ENCODE measurements at places on chromosomes 6 and 20.

DNA sequence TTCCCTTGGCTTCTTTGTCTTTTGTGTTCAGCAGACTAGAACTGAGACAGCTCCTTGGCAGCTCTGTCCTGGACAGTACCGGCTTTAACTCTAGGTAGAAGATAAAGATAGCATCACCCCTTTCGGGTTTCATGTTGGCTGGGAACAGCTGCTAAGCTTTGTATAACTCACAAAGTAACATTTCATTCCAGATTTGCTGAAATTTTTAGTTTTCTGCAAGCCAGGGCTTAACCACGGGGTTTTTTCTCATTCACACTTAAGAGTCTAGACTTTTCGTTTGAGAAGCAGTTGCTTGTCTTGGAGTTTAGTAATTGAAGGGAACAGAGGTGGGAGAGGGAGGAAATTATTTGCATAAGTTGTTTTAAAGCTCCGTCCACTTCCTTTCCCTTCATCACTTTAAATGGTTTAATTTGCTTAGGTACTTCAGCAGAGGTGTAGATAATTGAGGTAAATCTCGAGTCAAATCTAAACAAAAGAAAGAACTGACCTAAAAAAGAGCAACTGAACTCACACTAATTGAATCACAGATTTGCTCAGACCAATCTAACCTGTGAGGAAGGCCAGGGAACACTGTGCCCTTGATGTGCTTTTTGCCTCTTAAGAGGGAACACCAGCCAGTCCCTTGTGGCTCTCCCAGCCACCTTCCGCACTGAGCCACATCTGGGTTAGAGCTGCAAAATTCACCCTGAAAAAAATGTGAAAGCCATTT lies 48.3 kb downstream of the RREB1 start:
- DNase-seq: no peak

GRCh38 chr6:148431413-148431812 lies 88.8 kb downstream of the SASH1 start:
- DNase-seq: no peak

GRCh38 chr20:5090191-5090590 lies 29.6 kb downstream of the PCNA start:
- DNase-seq: no peak

DNA sequence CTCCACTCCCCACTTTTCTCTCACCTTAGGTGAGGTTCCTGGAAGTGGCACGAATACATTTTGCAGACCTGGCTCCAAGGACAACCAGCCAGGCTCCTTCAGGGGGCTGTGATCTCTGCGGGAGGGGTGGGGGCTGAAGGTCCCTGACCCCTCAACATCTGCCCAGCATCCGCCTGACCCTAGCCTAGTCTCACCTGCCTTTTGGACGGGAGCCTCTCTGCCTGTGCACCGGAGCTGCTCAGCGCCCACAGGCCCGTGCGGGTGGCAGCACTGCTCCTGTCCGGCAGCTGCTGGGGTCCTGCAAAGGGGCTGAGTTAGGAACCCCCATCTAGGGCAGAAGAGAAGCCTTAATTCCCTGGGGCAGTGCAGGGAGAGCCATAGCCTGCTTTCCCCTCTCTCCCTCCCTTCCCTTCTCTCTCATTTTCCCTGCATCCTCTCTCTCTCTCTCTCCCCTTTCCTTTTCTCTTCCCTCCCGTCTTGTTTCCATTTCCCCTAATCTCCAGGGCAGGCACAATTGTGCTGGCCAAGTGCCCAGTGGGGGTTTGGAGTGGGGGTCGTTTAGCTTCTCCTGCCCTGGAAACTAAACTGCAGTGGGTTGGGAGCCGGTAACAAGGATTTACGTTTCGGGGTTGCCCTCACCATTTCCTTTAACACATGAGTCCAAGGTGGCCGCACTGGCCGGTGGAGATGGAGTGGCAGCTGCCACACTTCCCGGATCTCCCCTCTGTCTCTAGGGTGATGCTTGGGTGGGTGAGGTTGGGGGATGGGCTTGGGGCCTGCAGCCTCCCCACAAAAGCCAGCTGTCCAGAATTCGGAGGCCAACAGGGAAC lies 54.1 kb downstream of the CTCFL start:
- no peak for DNase-seq

DNA sequence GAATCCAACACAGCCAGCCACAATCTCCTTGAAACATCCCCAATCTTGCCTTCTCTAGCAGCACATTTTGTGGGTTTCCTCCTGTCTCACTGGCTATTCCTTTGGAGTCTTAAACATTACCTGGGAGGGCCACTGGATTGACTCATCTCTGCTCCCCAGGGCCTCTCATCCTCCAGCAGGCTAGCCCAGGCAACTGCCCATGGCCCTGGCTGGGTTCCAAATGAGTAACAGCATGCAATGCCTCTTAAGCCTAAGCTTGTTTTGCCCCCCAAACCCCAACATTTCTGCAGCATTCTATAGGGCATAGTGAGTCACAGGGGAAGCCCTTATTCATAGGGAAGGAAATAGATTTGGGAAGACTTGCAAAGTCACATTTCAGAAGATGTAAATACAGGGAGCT lies 204.9 kb downstream of the FOXA2 start:
- no peak for DNase-seq

GRCh38 chr20:971346-971745 lies 30.8 kb downstream of the RSPO4 start:
- DNase-seq: no peak

DNA sequence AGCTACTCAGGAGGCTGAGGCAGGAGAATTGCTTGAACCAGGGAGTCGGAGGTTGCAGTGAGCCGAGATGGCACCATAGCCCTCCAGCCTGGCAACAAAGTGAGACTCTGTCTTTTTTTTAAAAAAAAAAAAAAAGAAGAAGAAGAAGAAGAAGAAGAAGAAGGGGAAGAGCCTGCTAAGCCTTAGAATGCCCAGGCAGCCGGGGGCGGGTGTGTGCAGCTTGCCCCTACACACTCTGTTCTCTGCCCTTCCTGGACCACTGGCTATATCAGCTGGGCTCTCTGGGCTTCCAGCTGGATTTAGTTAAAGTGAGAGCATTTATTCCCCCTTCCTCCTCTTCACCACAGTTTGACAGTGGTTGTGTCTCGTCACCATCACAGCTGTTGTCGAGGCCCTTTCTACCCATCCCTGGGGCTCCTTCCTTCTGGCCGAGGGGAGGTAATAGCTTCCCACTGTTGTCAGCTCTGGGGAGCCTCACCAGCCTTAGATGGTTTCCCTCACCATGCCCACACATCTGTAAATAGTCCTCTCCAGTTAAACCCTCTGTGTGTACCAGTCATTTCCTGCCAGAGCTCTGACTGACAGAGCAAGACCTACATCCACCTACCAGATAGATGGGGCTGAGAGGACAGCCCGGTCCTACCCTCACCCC lies 77.6 kb downstream of the TRERF1 start:
- DNase-seq: no peak

DNA sequence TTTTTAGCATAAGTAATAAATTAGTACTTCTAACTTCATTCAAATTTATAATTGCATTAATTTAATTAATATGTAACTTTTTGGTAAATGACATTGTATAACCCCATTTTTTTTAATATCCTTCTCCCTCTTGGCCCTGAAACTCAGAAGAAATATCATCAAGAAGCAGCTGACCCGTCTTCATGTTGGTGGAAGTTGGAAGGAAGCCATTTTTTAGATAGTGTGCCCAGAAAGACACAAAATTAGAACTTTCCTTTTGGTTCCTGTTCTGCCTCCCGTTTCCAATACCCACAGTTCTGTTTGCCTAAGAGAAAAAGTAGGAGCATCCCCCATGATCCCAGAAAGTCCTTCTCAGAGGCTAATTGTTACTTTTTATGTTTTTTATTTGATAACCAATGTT lies 65.5 kb downstream of the PLCB4 start:
- DNase-seq: no peak

DNA sequence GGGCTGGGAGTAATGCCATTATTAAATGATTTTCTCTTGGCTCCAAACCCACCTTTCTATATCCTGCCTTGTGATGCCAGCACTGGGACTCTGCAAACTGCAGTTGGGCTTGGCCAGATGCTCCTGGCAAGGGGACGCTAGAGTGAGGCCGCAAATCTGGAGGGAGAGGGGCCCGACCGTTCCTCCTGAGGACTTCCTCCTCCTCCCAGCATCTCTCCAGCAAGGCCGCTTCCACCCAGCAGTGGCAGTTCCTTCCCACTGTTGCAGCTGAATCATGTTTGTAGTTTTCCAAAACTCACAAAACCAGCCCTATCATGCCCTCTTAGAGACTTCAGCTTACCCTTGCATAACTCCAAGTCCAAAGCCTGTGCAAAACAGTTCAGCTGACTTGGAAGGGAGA lies 244.4 kb downstream of the FOXA2 start:
- DNase-seq: no peak

GRCh38 chr6:86789779-86790411 lies 147.4 kb upstream of the HTR1E start:
- DNase-seq: no peak

DNA sequence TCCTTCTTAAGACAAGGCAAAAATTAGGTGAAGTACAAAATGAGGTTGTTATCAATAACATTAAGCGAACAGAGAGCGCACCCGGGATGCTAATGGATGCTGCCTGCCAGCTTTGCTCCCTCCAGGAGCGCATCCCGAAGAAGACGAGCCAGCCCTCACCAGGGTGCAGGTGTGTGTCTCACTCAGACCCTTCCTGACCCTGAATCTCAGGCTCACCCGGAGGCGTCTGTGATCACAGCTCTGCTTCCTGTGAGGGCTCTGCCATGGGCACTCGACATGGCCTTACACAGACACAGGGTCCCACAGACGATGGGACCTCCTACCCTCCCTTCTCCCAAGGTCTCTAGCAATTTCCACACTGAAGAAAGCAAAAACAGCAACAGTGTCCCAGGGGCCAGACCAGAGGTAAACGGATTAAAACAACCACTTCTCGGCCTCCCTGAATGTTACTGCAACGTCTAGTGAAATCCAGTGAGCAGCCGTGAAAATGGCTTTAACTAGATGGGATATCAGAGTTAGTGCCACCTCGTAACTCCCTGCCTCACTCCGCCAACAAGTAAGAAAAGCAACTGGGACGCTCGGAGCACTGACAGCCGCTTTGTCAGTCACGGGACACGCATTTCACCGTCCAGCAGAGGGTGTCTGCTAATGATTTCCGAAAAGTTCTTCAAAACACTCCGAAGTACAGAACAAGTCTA lies 11.7 kb downstream of the ZBTB46 start:
- DNase-seq: no peak

DNA sequence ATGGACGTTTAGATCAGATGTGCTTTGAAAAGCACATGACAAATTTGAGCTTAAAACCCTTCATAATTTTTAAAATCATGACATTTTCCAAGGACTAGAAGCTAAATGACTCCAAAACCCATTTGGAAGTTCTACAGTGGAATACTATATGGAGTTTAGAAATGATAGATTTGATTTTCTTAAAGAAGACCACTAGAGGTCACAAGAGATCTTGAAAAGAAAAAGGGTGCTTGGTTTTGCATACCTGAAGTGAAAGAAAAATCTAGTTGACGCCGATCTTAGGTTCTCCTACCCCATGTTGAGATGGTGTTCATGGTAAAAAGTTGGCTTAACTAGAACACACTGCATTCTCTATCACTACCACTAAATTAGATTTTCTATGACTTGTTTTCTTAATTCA lies 31.5 kb downstream of the CFAP61 start:
- no peak for DNase-seq

- DNase-seq: no peak
Measured at GRCh38 chr6:158072083-158072721, 90.5 kb downstream of the SYNJ2 start.

GRCh38 chr6:9834233-9834632 lies 580.6 kb downstream of the TFAP2A start:
- DNase-seq: no peak

DNA sequence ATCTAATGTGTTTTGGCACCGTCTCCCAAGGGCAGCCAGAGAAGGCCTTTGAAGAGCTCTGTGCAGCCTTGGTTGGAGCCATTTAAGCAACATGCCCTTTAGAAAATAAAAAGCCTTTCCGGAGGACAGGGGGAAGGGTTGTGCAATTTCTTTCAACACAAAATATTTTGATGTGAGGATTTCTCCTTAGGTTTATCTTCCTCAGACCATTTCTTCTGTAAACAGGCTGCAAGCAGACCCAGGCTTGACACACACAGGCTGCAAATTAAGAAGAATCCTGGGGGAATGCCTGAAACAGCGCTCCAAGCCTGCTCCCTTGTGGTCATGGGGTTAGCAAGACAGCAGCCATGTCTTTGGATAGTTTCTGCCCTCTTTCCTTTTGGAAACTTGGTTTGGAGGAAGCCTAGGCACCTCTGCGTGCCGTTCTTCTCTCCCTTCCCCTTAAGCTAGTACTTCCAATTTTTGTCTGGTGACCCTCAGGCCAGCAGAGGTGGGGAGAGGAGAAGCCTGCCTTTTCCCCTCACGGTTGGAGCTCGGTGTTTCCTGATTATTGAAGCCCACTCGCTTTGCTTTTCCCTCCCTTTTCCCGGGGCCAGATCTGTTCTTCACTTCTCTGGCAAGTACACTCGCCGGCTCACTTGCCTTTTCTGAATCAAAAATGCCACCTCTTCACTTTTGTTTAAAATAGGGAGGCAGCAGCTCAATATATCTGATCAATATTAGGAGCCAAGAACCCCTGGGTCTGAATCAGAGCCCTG lies 39.6 kb upstream of the NOX3 start:
- DNase-seq: peak; percentile 72

DNA sequence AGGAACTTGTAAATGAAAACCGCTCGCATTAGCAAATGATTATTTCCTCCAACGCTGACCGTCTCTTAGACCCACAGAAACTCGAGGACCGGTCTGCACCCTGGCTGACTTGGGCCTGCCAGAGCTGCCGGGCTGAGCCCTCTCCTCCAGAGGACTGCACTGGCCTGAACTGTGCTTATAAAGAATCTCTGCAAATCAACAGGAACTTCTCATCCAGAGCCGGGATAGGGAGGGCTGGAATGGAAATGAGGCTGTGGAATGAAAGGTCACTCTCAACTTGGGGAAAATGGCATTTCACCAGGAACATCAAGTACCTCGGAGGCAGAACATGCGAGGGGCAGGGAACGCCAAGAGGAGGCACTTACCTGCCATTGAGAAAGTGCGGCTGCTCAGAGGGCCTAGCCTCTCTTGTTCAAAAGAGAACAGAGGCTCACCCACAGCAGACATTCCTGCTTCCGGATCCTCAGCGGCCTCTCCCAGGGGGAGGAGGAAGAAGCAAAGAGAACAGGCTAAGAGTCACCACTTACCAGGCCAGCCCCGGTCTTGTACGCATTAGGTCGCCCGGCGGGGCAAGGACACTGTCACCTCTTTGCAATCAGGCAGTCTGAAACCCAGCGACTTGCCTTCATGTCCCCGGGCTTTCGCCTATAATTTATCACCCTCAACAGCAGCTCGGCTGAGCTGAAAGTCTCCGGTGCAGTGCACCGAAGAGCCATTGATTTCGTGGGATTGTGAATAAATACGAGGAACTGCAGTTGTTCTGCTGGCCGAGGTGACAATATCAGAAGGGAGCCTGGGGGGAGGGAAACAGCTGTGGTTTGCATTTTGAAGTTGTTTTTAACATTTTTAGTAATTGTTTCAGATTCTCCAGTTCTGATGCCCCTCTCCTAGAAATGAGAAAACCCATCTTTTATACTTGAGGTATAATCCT lies 37.6 kb downstream of the ZMYND8 start:
- DNase-seq: no peak

GRCh38 chr20:63591147-63591533 lies 17.1 kb upstream of the HELZ2 start:
- no peak for DNase-seq
